ENCODE measurements at places on chromosomes 16 and 17. TPM values are rescaled to one million over a fixed set of nuclear protein-coding genes. Genes with fewer than 3 reads are reported as not detected.

MEIOB gene
- total RNA-seq: not detected

VASN gene
- total RNA-seq: 69.6 TPM

MLLT6 gene
- 19.6 TPM for total RNA-seq

TBC1D3K gene
- not detected for total RNA-seq

KRTAP2-3 gene
- not detected for total RNA-seq

CACNG4 gene
- total RNA-seq: not detected

ZNF750 gene
- not detected for total RNA-seq

LGALS9 gene
- total RNA-seq: 0.67 TPM

CCL5 gene
- total RNA-seq: not detected

ARHGAP27 gene
- 2.4 TPM for total RNA-seq

DYNLRB2 gene
- total RNA-seq: not detected

KLHL10 gene
- total RNA-seq: 0.17 TPM

Data from bronchus fibroblast of lung (primary cell).